ENCODE measurements at places on chromosomes 11 and 22. TPM values are rescaled to one million over a fixed set of nuclear protein-coding genes. Genes with fewer than 3 reads are reported as not detected.

- DNase-seq: no peak
Measured at GRCh38 chr22:22040908-22041307, 58.3 kb upstream of the TOP3B start.

- no peak for DNase-seq
Measured at GRCh38 chr11:85391141-85391540, 236.0 kb downstream of the DLG2 start.

DNA sequence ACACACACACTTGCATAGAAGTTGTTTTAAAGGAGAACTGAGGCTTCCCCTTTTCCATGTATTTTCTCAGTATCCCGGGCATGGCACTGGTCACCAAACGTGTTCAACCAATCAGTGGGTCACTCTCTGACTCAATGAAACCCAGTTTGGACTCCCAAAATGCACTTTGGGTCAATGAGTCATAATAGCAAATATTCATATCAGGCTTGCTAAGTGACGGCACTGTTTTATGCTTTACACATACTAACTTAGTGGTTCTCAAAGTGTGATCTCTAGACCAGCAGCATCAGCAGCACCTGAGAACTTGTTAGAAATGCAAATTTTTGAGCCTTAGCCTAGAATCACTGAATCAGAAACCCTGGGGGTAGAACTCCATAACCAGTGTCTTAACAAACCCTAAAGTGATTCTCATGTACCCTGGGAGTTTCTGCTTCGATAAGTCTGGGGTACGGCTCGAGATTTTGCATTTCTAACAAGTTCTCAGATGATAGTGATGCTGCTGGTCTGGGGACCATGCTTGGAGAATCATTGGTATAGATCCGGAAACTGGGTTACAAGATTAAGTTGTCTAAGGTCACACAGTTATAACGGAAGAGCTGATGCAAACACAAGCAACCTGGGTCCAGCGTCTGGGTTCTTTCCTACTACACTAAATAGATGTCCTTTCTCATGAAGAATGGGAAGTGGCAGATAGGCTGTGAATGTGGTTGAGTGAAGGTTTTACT lies 35.6 kb downstream of the ETS1 start:
- no peak for DNase-seq

DNA sequence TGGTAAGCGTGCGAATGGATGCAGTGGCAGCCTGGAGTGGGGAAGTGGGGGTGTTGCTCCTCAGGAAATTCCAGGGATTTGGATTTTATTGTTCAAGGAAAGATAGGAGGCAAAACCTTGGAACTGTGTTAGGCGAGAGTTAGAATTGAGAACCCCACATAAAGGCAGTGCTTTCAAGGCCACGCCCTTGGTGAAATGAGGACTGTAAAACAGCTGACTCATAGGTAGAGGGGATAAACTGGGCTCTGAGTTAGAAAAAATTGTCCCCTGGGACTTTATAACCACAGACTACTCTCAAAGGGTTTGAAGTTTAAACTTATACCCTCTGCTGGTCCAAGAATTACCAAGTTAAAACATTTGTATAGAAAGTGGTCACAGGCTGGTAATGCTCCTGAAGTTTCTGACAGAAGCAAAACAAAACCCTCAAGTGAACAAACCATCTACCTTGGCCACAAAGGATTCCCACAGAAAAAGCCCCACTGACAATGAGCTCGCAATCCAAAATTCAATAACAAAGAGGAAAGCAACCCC lies 250.3 kb upstream of the TBCEL start:
- no peak for DNase-seq

- DNase-seq: no peak
Measured at GRCh38 chr22:39545386-39546365, 13.1 kb upstream of the RPS19BP1 start.

- no peak for DNase-seq
Measured at GRCh38 chr22:38719196-38719595, 13.5 kb downstream of the GTPBP1 start.

DNA sequence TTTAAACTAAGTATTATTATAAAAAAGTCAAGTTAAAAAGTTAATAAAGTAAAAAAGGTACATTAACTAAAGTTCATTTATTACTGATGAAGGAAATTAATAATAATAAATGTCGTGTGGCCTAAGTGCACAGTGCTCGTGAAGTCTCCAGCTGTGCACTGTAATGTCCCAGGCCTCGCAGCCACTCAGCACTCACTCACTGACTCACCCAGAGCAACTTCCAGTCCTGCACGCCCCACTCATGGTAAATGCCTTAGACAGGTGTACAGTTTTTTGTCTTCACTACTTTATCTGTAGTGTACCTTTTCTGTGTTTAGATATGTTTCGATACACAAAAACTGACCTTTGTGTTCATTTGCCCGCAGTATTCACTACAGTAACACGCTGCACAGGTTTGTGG lies 175.5 kb downstream of the TBC1D22A start:
- DNase-seq: no peak

DNA sequence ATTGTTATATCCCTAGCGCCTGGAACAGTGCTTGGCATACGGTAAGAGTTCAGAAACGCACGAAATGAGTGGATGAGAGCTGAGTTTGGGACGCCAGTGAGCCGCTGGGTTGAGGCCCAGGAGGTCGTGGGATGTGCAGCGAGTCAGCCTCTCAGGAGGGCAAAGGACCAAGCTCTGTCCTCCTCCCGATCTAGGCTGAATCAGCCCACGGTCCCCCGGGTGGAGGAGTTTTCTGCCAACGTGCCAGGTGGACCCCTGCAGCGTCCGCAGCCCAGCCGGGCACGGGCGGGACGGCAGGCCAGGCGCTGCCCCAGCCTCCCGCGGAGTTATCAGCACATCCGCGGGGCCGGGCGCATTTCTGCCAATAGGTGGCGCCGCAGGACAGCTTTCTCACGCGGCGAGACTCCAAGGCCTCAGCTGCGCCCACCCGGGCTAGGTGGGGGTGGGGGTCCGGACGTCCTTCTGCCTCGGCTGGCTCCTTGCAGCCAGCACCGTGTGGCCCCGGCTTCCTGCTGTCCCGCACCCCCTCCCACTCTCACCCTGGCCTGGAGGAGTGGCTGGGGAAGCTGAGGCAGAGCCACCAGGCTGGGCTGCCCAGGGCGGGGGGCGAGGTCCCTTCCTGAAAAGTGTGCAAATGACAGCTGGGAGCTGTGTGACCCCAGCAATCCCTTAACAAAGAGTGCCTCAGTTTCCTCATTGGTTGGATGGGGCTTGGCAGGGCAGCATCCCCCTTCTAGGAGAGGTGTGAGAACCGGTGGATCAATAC lies 2.2 kb upstream of the RPS19BP1 start:
- DNase-seq: peak; percentile 63

- DNase-seq: no peak
Measured at GRCh38 chr11:61596990-61597389, 16.1 kb upstream of the SYT7 start.

- no peak for DNase-seq
Measured at GRCh38 chr11:2740275-2740940, 40.6 kb upstream of the KCNQ1OT1 start.

DNA sequence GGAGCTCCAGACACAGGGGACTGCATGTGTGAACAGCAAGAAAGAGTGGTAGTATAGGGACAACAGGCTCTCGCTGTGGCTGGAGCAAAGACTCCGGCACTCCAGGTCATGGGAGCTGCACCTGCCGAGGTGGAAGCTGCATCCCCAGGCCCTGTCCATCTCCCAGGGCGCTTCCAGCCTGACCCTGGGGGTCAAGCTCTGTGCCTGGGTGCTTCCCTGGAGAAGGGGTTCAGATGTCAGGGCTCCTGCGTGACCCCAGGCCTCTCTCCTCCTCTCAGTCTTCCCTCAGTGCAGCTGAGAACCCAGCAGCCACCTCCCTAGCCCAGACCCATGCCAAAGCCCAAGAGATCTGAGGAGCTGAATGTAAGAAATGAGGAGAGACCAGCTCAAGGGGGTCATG lies 3.4 kb downstream of the TMPRSS4 start:
- no peak for DNase-seq

DNA sequence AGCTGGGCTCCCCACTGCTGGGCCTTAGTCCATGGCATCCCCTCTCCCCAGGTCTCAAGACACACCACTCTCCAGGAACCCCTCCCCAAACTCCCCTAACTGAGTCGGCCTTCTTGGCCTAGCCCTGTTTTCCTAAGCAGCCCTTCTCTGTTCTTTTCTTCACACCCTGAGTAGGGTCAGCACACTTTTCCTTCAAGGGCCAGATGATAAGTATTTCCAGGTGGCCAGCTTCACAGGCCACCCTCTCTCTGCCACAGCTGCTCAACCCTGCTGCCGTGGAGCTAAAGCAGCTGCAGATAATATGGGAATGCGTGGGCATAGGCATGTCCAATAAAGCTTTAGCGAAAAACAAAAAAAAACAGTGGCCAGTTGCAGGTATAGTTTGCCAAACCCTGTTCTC lies 24.1 kb downstream of the DGCR2 start:
- DNase-seq: no peak

DNA sequence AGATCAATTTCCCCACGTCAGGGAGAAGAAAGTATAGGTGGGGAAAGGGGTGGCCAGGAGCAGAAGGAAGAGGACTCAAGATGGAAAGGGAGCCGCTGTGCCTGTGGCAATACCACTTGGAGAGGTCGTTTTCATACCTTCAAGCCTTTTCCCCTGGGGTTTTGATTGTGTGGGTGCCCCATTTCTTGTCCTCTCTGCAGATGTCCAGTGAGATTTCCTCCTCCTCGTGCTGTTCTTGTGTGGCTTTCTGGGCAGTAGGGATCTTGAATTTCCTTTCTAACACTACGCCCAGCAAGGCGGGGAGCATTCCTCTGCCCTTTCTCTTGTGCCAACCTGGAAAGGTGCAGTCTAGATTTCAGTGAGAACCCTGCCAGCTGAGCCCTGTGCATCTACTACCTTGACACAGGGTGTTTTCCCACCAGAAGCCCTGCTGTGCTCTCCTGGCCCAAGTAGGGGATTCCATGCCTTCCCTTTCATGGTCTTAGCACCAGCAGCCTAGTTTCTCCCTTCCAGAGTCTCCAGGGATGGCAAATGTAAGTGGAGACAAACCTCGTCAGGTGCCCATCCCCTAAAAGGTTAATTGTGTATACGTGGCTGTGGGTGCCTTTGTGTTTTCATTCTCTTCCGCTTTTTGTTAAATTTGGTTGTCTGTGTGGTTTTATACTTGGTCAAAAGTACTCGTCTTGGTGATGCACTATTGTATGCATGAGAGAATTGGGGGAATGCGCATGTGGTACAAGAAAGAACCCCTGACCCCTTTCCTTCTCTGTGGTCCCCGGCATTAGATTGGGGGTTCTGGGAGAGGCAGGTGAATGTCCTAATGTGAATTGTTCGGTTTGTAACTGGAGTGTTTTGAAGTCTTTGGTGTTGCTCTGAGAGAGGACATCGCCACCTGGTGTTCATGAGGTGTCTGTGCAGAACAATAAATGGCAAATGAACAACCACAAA lies 71.4 kb upstream of the MPEG1 start:
- DNase-seq: peak; percentile 2

DNA sequence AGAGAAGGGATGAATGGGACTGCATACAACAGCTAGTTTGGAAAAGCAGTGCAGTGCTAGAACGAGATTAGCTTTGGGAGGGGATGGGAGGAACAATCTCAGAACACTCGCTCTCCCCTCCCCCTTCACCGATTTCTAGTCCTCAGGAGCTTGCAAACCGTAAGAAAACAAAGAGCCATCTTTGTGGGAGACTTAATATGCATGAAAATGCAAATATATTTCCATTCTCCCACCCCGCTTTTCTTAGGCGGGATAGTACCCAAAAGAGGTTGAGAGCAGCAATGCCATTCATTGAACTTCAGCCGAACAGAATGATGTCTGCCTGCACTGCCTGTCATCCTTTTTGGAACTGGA lies 1.1 kb downstream of the SPINDOC start:
- no peak for DNase-seq

- DNase-seq: no peak
Measured at GRCh38 chr11:4890279-4890678, 8.6 kb downstream of the OR51T1 start.

GRCh38 chr11:35632301-35632700 lies 14.0 kb downstream of the FJX1 start:
- DNase-seq: no peak

DNA sequence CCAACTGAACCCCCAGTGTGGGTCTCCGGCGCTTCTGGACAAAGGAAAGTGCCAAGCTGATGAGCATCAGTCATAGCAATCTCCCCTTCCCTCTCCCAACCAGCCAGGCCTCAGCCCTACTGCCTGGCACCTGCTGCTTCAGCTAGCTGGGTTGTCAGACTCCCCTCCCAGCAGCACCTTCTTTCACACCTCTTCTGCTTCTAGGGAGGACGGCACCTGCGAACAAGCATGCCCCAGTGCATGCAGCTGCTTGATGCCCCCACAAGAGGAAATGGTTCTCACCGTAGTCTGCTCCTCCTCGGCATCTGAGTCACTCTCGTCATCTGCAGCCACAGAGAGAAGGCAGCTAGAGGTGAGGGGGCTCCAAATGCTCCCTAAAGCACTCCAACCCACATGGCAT lies 25.4 kb downstream of the THOC5 start:
- no peak for DNase-seq

- DNase-seq: peak; percentile 60
Measured at GRCh38 chr11:66568124-66568916, at the start of gene CTSF. Gene CTSF, minus strand, starts transcription at chr11:66568606. Its CDS starts 120 bp downstream, at chr11:66568486.

GRCh38 chr11:109362059-109362458 lies 59.9 kb upstream of the C11orf87 start:
- DNase-seq: no peak

DNA sequence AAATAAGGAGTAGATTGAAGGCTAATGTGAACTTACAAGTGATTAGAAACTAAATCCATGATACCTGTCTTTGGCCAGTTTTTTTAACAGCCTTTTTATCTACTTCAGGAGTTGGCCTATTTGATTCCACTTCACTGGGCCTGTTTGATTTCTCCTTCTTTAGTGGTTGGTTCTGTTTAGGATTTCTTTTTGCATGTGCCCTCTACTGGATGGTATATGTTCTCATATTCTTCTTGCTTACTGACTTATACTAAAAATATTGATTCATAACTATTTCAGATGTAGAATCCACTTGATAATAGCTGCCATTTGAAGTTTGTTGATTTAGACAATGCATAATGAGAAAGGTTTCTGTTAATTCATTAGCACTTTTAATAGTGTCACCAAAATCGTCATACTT lies 53.9 kb downstream of the USP47 start:
- no peak for DNase-seq

DNA sequence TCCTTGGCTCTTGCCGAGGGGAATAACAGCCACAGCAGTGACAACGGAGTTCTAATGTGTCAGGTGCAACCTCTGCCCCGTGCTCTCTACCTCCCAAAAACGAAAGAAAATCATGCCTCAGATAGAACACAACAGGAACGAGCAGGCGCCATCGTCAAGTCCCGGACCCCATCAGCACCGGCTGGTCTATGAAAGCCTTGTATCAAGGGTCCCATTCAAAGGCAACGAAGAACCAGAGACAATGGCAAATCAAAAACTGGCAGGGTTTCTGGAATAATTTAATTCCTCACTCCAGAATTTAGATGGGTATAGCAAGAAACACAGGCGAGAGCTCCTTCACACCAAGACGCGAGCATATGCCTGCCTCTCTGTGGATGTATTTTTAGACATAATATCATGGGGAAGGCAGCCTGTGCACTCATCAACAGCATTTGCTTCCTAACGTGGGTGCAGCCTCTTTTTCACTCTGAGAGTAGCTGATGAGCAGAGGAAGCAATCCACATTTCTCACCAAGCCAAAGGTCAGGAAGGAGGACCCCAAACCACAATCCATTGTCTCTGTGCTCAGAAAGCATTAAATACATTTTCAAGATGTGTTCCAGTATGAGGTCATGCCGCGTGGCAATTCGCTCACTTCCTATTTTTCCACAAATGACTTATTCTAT lies 193.4 kb upstream of the BLID start:
- no peak for DNase-seq

Gene MS4A15
- polyA plus RNA-seq: not detected

Gene PVALB
- 12.3 TPM for polyA plus RNA-seq

Gene APOL5
- not detected for polyA plus RNA-seq

Gene CARD16
- 19.9 TPM for polyA plus RNA-seq

Gene PLA2G6
- polyA plus RNA-seq: 29.6 TPM

Gene CRYAB
- 45.1 TPM for polyA plus RNA-seq

Gene SCGB1A1
- not detected for polyA plus RNA-seq

Gene APOL4
- 7.3 TPM for polyA plus RNA-seq

Measured in left renal pelvis (tissue), 4 donors.